GM04504 (cell line): ENCODE measurements at places on chromosomes 2 and 18.

DNA sequence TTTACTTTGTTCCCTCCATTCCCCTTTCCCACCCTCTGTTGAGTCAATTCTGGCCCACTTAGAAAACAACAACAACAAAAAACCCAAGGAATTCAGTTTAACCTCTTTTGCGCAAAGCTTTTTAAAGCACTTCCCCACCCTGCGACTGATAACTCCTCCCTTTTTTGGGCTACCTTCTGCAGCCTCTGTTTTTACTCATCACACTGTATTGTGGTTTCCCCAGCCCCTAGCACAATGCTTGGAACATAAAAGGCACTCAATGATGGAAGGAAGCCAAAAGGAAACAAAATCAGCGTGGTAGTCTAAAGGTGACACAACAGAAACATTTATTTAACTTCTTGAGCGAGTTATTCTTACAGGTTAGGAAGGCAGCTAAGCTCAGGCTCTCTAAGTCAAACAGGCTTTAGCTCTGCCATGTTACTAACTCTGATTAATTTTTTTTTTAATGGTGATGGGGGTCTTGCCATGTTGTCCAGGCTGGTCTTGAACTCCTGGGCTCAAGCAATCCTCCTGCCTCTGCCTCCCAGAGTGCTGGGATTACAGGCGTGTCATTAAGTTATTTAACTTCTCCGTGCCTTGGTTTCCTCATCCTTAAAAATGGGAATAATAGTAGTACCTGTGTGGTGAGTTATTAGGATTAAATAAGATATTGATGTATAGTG is 1.3 kb downstream of the CEP68 start:
- DNase-seq: no peak

GRCh38 chr2:86821842-86822241 is 31.1 kb upstream of the CD8A start:
- no peak for DNase-seq

DNA sequence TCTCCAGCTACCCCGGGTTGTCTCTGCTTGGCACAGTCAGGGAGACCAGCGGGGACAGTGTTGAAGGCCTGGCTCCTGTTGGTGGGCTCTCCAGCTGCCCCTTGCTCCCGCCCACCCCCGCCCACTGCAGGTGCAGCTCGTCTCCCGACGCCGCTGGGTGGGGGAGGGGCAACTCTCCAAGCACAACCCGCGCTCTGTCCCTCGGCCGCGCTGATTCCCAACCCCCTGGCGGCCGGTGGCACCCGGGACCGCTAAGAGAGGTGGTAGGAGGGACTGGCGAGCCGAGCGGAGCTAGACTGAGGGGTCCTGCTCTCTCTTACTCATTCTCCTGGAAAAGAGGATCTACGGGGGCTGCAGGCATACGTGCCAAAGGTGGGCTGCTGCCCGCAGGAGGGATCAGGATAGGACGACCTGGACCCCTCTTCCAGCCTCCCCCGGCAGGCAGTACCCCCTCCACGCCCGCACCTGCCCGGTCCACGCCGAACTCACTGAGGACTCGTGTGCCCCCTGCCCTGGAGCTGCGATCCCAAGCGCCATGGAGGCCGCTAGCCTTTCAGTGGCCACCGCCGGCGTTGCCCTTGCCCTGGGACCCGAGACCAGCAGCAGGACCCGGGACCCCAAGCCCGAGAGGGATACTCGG is 44.5 kb downstream of the DDX18 start:
- no peak for DNase-seq

DNA sequence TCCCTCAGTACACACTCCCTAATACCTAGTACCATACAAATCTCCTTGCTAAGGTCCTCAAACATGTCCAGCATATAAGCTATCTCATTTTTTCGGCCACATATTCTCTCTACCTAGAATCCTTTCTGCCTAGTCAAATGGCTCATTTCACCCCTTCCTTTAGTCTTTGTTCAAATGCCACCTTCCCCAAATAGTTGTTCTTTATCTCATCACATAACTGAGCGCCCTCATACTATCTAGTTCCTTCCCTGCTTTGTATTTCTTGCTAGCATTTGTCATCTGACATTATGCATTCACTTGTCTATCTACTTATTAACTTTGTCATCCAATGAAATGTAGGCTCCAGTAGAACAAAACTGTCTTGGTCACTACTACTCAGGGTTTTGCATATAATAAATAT is 35.5 kb downstream of the RPRD1A start:
- no peak for DNase-seq

DNA sequence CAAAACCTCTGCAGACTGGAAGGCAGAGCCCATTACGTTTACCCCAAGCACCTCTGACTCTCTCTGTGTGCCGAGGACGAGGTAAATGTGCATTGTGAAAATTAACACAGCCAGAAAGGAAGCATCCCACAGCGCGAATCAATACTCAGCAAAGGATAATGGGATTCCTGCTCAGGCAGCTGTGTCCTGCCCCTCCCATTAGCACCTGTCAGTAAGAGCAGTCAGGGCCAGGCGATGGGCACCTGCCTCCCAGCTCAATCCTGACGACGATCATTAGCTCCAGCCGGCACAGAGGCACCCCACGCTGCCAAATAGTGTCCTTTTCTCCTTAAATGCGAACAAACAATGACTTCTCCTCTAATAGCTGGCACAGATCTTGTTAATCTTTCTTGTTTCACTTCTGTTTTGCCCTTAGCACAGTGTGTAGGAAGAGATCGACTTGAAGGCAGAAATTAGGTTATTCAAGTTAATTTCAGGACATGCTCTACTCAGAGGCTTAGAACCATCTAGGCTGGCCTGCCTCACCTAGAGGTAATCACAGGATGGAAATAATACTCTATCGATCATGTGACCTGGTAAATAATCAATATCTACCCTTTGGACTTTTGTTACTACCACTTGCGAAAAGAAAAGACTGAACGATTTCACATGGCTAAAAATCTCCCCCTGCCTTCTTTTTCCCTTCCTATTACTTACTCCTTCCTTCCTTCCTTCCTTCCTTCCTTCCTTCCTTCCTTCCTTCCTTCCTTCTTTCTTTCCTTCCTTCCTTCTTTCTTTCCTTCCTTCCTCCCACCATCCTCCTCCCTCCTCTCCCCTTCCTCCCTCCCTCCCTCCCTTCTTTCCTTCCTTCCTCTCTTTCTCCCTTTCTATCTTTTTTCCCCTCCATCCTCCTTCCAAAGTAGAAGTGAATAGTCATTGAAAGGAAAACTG is 487.9 kb upstream of the ID2 start:
- DNase-seq: no peak

GRCh38 chr2:24210106-24210455 is 35.2 kb downstream of the FAM228A start:
- DNase-seq: no peak

- no peak for DNase-seq
These were observed 66.2 kb downstream of the SP3 start for GRCh38 chr2:173898996-173899395.

DNA sequence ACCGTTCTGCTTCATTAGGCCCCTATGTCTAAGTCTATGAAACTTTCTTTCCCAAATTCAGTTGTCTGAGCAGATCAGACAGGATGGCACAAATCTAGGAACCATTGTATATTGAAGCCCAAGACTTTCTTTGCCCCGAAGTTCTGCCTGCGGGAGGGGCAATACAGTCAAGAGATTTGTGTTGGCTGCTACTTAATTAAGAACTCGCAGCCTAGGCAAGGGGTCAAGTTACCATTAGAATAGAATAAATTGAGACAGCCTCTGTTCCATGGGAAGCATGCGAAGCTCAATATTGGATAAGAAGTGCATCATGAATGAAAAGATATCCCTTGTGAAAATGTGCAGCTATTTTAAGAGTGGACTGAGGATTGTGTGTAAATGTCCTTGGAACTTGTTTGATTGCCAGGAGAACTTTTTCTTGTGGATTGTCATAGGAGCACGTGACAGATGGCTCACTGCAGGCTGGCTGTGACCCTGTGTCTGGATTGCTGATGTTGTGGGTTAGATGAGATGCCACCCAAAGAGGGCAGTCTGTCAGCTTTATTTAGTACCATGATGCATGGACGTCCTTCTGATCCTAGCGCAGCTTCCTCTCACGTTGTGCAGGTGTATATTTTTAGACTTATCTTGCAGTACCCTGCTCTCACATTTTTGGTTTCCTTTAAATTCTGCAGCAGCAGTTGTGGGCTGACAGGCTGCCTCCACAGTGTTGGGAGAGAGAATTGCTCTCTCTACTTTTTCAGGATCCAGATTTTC is 30.9 kb downstream of the HAUS1 start:
- no peak for DNase-seq

- no peak for DNase-seq
These were observed 58.8 kb upstream of the B3GNT7 start for GRCh38 chr2:231336700-231337099.

DNA sequence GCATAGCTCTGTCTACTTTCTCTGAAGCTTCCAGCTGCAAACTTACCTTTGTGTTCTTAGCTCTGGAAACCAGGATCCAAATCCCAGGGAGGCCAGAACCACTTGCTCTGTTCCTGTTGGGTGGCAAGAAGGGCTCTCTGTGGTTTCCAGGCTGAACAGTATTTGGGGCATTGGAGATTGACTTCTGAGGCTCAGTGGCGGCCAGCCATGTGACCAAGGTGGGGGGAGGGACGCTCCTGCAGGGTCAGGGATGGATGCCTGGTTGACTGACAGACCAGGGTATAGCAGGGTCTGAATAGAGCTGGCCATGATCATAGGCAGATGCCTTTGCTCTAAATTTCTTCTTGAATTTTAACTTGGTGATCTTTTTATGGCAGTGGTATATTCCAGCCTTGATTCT is 15.1 kb downstream of the SLC4A5 start:
- DNase-seq: no peak

- no peak for DNase-seq
These were observed 34.2 kb upstream of the DYSF start for GRCh38 chr2:71419145-71419544.
